ENCODE measurements at places on chromosomes 11 and 22.

- no peak for DNase-seq
These were observed 43.5 kb downstream of the LINC01488 start for GRCh38 chr11:69524991-69525411.

- no peak for DNase-seq
These were observed 35.4 kb upstream of the GNAZ start for GRCh38 chr22:23034621-23035556.

GRCh38 chr11:124793466-124794278 lies 6.5 kb downstream of the MSANTD2 start:
- no peak for DNase-seq

GRCh38 chr11:87866951-87867350 lies 308.3 kb downstream of the RAB38 start:
- no peak for DNase-seq

DNA sequence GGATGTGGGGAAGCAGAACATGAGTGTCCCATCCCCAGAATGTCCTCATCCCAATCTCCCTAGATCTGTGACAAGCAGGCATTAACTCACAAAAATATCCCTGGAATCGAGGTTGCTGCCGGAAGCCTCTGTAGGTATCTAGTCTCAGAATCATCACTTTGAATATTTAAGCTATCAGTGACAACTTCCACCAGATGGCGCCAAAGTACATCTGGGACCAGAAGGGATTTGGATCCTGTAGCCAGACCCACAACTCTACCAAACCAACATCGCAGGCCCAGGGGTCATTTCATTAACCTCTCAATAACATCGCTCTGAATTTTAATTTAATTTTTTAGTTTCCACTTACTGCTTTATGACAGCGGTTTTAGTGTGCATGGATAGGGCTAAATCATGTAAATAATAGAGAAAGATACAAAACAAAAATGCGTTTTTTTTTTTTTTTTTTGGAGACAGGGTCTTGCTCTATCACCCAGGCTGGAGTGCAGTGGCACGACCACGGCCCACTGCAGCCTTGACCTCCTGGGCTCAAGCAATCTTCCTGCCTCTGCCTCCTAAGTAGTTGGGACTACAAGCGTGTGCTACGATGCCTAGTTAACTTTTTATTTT lies 1.1 kb upstream of the EXT2 start:
- DNase-seq, result peak; percentile 68

DNA sequence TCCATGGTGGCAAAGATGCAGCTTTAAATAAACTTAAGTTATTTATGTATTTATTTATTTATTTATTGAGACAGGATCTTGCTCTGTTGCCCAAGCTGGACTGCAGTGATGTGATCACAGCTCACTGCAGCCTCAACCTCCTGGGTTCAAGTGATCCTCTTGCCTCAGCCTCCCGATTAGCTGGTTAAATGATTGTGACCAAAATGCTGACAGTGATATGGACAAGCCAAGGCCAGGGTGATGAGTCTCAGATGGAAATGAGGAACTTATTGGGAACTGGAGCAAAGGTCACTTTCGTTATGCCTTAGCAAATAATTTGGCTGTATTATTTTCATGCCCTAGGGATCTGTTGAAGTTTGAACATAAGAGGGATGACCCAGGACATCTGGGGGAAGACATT lies 9.3 kb upstream of the LRP5 start:
- DNase-seq, result no peak
